ENCODE measurements at places on chromosomes 6 and 20.

DNA sequence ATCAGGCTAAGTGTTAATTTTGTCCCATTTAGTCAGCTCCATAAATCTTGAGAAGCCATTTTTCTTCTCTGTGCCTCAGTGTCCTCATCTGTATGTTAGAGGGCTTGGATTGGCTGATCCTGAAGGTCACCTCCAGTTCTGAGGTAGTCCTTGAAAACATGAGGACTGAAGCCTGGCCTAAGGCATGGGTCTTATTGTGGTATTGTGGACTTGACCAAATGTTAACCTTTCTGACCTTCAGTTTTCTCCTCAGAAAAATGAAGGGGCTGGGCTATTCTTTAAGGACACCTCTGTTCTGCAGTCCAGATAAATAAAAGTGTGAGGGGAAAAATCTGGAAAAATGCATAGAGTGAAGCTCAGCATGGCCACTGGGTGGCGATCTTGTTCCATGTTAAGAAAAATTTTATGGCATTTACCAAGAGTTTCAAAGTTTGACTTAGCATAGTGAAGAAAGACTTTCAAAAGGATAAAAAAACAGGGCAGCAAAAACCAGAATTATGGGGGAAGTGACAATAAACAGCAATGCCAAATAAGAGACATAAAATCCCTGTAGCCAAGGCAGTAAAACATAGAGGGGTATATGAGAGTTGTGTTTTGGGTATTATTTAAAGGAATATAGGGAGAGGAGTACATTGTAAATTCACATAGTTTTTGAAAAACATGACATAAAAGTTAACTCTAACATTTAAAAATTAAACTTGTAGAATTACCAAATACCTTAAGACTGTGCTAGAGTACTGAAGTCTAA, 13.2 kb upstream of the TFB1M start:
- DNase-seq, result peak; percentile 9

DNA sequence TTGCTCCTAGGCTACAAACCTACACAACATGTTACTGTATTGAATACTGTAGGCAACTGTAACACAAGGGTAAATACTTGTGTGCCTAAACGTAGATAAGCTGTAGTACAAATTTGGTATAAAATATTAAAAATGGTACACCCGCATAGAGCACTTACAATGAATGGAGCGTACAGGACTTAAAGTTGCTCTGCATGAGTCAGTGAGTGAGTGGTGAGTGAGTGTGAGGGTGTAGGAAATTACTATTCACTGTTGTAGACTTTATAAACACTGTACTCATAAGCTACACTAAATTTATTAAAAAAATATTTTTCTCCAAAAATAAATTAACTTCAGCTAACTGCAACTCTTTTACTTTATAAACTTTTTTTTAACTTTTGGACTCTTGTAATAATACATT, 391.6 kb downstream of the ADGRB3 start:
- no peak for DNase-seq

GRCh38 chr20:34355427-34355826, 7.6 kb upstream of the ITCH start:
- no peak for DNase-seq

DNA sequence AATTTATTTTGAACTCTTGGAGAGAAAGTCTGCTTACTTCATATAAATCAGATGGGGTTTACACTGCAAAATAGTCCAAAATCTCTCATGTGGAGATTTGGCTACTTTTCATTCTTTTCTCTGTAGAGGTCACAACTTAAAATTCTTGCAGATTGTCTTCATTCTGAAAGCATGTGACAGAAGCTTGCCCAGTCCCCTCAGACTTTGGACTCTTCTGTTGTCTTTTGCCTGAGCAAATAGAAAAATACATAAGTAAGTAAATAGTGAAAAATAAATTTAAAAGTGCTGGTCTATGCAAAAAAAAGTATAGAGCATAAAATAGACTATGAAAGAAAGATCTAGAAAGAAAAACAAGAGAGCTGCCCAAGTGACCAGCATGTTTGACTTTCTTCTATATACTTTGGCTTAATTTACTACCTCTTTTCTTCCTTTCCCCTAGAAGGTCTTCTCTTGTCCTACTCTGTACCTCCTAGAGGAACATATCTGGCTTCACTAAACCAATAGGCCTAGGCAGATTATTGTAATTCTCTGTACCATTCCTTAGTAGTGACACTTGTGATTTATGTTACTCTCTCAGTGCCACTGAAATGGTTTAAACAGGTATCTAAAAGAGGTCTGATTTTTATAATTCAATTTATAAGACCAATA, 260.9 kb downstream of the TENT5A start:
- no peak for DNase-seq

DNA sequence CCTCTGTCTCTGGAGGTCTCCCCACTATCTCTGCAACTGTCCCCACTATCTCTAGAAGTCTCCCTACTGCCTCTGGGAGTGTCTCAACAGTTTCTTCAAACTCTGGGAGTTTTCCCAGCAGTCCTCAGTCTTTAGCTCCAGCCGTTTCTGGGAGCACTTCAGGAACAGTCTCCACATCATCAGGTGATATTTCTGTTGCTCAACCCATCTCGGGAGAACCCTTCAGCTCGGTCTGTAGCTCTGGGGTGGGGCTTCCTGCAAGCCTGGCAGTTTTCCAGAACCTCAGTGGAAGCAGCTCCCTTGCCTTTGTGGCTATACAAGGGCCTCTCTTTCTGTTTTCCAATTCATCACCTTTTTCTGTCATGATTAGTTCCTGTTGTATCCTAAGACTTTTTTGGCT, 3.0 kb upstream of the SFTA2 start:
- DNase-seq, result no peak

All from NCI-H2107 (cell line).